ENCODE measurements at places on chromosomes 6 and 20. TPM values are rescaled to one million over a fixed set of nuclear protein-coding genes. Genes with fewer than 3 reads are reported as not detected.
A peak's percentile ranks its signal among the peaks of the same experiment; 100 is the strongest.

DNA sequence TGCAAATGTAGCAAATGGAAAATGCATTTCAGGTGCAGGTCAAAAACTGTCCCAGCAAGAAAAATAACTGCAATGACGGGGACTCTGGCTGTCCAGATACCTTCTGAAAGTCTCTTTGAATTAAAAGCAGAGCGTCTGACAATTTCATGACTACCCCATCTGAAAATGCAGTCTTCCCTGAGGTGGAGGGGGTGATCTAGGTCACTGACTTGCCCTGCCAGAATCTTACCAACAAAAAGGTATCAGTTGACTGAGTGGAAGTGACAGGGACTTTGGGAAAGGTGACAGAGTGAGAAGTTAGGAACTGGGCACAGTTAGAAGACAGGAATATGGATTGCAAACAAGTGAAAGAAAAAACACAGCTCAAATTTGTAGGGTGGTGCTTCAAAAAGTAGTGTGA, 402.2 kb downstream of the DHX35 start:
- no peak for DNase-seq

GRCh38 chr6:16514249-16514648, 247.0 kb downstream of the ATXN1 start:
- no peak for DNase-seq

GRCh38 chr6:36754582-36755434, 57.2 kb downstream of the RAB44 start:
- no peak for DNase-seq

DNA sequence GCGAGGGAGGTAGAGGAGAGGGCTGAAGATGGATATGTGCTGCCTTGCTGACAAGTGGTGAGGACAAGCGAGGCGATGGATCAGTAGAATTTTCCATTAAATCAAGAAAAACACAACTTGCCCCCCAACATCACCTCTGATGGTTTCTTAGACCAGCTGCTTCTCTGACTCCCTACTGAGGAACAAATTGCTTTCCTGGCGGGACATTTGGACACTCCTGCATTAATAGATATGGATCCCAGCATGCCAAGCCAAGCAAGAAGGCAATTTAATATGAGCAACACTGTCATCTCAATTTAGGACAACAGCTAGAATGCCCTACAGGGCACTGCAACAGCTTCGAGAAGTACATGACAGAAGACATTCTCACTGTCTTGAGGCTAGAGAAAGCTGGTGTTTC, 248.4 kb upstream of the AGPAT4 start:
- DNase-seq = no peak

DNA sequence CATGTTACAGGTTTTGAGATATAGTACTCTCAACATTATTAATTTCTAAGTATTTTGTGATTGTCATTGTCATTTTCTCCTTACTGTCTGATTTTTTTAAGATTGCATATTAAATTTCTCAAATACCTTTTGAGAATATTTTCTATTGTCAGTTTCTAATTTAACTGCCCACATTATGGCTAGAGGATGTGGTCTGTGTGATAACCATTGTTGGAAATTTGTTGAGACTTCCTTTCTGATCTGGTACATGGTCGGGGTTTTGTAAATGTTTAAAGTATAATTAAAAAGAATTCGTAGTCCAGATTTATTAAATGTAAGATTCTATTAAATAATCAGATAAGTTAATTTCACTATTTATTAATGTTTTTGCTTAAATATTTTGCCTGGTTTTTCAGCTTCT, 60.1 kb downstream of the SLX4IP start:
- no peak for DNase-seq

- no peak for DNase-seq
Measured at GRCh38 chr6:83854001-83854501, 891 bp downstream of the RIPPLY2 start.

C20orf141 gene
- total RNA-seq = not detected

MAP7 gene
- 82.7 TPM for total RNA-seq

GRCh38 chr6:56524891-56525703, 117.6 kb downstream of the DST start:
- no peak for DNase-seq

- DNase-seq = no peak
Measured at GRCh38 chr6:6629402-6629801, 40.9 kb downstream of the LY86 start.

DNA sequence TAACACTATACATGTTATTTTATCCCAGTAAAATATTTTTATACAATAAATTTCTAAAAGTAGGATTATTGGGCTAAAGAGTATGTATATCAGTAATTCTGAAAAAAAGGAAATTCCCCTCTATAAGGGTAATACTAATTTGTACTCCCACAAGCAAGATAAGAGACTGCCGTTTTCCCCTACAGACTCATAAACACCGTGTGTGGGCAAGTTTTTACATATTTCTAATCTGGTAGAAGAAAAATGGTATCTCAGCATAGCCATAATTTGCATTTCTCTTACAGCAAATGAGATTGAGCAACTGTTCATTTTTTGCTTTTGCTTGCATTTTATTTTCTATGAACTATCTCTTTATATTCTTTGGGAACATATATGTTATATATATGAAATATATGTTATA, 26.0 kb upstream of the MYMX start:
- no peak for DNase-seq

GNAS-AS1 gene
- 0.87 TPM for total RNA-seq

BYSL gene
- total RNA-seq = 10.3 TPM

DNA sequence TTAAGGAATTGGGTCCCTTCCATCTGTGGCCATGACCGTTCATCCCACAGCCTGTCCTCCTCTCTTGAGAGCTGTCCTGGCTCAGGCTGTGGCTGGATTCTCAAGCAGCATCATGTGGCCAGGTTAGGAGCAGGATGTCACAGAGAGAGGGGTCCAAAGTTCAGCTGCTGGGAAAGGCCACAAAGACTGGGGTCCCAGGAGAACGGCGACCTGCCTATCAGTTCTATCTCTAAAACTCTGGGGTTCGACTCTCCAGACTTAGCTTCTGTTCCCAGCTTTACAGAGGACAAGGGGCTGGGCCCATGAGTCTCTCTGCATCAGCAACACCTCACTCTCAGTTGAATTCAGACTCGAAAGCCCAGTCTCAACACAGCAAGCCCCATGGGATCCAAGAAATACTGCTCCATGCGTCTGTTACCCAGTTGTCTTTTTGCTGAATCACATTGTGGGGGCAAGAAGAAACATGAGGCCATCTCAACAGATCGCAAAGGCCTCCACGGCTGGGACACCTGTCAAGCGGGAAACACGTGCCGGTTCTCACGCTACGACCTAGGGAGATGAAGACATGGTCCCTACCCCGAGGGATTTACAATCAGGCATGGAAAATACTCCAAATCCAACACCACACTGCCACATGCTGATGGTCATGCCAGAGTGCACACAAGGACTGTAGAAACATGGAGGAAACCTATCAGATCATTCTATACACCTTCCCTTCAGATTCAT, 95.4 kb downstream of the SLC22A23 start:
- no peak for DNase-seq

OSER1 gene
- total RNA-seq = 35.2 TPM

- peak; percentile 36 for DNase-seq
Measured at GRCh38 chr20:63085151-63085861, 78.5 kb upstream of the BHLHE23 start.

- no peak for DNase-seq
Measured at GRCh38 chr20:4953881-4954280, 47.4 kb downstream of the SLC23A2 start.

DNA sequence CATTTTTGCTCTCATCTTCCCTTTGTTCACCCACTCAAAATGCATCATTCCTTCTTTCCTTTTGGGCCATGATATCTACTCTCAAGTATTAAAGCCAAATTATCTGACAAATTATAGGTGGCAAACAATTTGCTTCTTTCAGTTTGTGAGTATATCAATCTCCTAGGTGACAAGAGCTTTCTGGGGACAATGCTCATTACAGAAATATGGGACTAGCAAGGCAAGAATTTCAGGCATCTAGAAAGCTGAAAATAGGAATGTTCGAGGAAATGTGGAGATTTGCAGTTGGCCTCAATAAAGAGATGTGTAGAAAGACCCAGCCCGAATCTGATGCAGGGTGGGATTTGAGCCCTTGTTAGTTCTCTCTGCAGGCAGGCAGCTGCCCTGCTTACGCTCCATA, 71.8 kb downstream of the ALDH8A1 start:
- DNase-seq = no peak

DNA sequence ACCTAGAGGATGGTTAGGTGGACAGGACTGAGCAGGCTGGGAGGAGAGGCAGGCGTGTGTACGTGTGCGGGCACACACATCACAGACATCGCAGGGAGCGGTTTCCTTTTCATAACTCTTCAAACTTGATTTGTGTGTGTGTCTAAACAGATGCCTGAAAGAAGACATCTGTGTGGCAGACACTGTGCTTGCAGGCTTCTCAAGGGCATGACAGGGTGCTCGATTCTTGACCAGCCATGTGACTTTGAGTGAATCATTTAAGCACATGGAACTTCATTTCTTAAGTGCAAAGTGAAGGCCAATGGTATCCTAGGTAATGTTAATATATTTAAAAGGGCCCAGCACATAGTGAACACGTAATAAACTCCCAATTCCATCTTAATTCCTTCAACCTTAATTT, 186.5 kb downstream of the SCP2D1 start:
- DNase-seq = no peak

DNA sequence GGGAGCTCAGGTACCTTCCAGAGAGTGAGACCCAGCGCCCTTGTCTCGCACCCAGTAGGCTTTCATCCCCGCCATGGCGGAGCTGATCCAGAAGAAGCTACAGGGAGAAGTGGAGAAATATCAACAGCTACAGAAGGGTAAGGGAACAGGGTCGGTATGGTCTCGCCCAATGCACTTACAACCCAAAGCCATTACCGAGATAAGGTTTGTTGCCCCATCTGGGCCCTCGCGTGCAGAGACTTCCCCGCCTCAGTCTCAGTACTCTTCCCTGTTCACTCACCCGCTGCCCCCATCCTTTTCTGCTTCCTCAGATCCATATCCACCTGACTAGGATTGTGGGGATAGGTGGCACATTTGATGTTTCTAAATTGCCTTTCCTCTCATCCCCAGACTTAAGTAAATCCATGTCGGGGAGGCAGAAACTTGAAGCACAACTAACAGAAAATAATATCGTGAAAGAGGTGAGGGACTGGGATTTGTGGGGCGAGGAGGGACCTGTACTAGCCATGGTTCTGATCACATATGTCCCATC, 449 bp downstream of the PFDN6 start:
- DNase-seq = no peak

DNA sequence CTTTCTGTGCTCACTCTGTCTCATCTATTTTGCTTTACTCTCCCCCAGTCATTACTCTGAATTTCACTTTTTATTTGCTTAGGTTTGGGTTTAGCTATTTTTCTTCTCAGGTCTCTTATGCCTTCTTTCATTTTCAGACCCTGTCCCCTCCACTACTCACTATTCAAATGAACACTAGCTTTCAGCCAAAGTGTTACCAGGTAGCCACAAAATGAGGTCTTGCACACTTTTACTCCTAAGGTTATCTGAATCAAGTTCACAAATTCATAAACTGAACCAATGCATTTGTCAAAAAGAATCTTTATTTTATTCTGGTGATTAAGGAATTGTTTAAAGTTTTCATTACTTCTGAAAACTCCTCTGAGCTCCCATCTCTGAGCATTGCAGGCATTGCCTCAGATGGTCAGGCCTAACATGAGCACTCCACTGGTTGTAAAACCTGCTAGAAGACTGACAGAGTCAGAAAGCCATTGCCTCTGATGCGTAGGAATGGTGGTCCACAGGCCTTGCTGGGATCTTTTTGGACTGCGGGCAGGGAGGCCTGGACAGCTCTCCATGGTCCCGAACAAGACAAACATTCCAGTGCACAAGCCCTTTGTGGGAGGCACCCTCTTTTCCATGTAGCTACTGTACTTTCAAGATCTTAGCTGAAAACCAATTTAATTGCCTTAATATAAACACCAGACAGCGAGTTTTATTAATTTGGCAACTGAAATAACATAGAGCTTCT, 48.5 kb downstream of the FYN start:
- no peak for DNase-seq

- no peak for DNase-seq
Measured at GRCh38 chr6:143543435-143543834, 31.9 kb upstream of the FUCA2 start.

- DNase-seq = no peak
Measured at GRCh38 chr6:67683960-67684359, 951.1 kb upstream of the ADGRB3 start.

DNA sequence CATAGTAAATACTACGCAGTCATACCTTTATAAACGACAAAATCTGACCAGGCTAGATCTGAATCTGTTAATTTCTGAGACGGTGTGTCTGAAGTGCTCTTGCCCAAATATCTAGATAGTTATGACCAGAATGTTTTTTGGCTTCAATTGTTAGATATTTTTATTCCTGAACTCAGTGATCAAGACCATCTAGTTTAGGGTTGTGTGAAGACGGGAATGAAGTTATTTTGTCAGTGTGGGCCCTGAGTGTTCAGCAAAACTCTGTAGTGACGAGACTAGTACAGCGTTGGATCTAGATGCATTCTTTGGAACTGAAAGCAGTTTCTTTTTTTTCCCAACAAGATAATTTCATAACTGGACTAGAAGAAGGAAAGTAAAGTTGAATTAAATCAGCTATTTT, 3.1 kb downstream of the STXBP5 start:
- DNase-seq = no peak

GRCh38 chr20:56249956-56250355, 1.4 kb downstream of the MC3R start:
- no peak for DNase-seq

CST5 gene
- not detected for total RNA-seq

- no peak for DNase-seq
Measured at GRCh38 chr20:63567136-63567385, 7.0 kb downstream of the HELZ2 start.

DNA sequence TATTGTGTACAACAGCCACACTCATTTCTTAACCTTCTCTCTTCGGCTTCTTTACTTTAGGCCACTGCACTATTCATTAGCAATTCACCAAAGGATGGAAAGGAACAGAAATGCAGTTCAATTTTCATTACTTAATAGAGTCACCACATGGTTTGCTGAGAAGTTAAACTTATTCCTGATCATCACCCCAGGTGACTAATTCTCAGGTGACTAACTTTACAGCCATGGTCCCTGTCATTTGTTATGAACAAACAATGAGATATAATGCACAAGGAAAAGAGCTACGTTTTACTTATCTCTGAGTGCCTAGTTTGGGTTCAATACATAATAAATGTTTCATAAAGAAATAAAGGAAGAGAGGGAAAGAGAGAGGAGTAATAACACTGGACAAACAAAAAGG, 45.8 kb upstream of the DST start:
- no peak for DNase-seq

DNA sequence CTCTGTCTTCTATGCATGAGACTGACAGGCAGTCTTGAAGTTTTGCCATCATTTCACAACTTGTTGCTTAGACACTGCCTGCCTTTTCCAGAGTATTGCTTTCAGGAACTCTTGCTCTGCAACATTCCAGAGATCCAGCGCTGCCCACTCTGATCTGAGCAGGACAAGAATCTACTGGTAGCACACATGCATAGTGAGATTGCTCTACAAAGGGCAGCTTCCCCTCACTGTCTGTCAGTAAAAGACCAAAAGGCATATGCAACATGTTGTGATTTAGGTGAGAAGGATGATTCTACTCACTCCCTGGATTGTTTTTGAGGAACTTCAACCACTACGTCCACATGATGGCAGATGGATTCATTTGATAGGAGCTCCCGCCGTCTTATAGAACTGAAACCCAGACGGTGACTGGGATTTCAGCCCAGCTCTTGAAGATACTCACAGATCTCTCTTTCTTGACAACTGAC, 259.1 kb downstream of the ARID1B start:
- no peak for DNase-seq

- no peak for DNase-seq
Measured at GRCh38 chr6:166737261-166737660, 110.2 kb upstream of the RPS6KA2 start.

GRCh38 chr20:1415667-1416468, 23.0 kb upstream of the FKBP1A start:
- DNase-seq = no peak
